ENCODE measurements at places on chromosomes 4 and X.

GRCh38 chr4:138758876-138759553 lies 256.6 kb upstream of the NOCT start:
- DNase-seq: no peak

GRCh38 chr4:48799157-48799556 lies 19.1 kb upstream of the FRYL start:
- no peak for DNase-seq

- DNase-seq: no peak
Measured at GRCh38 chr4:129113919-129114318, 18.0 kb downstream of the C4orf33 start.

- DNase-seq: no peak
Measured at GRCh38 chr4:135050086-135050717, 848.6 kb upstream of the PABPC4L start.

DNA sequence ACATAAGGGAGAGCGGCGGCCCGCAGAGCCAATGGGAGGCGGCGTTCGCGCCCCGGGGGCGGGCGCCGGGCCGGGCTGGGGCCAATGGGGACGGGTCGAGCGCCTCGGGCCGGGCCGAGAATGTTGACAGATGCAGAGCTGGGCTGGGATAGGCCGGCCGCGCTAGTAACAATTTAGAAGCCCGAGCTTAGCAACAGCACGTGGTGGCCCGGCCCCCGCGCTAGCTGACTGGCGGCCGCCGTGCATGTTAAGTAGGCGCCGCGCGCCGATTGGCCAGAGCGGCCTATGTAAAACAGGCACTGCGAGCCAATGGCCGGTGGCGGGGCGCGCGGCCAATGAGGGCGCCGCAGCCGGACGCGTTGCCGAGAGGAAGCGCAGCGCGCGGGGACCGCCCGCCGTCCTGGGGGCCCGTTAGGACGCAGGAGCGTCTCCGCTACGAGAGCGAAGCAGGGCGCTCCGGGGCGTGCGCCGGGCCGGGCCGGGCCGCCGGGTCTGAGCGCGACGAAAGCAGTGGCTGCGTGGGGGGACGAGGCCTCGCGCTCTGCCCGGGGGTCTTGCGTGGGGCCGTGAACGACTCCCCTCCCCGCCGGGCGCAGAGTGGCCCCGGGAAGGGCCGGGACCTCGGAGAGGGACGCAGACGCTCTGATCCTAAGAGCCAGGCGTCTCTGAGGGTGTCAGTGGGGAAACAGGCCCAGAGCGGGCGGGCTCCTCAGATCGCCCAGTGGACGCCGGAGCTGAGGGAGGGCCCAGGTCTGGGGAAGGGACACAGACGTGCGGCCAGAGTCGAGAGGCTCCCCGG lies 435 bp upstream of the MXD4 start:
- DNase-seq: peak; percentile 63

GRCh38 chr4:172758586-172759340 lies 409.8 kb upstream of the GALNT7 start:
- DNase-seq: no peak

Measured in SHP77 treated with DMSO at 0.1 percent for 48 hours (cell line).